AG10803 (cell line): ENCODE measurements at places on chromosomes 11 and 22.

GRCh38 chr11:62370743-62371440, 33.6 kb downstream of the ASRGL1 start:
- no peak for DNase-seq

DNA sequence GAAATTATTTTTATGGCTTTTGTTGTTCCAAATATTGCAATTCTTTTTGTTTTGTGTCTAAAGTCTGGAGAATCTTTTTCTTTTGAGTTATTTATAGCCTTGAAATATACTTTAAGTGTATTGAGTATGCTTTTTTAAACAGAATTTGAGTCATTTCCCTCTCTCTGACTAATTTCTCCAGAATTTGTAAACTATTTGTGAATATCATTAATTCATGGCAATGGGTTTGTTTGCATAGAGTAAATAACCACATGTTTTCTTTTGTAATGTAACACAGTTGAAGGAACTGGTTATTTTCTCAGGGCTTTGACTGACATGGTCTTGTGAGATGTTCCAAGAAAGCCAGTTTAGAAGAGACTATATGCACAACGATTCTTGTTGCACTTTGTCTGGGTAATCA, 30.9 kb upstream of the MPEG1 start:
- DNase-seq = no peak

DNA sequence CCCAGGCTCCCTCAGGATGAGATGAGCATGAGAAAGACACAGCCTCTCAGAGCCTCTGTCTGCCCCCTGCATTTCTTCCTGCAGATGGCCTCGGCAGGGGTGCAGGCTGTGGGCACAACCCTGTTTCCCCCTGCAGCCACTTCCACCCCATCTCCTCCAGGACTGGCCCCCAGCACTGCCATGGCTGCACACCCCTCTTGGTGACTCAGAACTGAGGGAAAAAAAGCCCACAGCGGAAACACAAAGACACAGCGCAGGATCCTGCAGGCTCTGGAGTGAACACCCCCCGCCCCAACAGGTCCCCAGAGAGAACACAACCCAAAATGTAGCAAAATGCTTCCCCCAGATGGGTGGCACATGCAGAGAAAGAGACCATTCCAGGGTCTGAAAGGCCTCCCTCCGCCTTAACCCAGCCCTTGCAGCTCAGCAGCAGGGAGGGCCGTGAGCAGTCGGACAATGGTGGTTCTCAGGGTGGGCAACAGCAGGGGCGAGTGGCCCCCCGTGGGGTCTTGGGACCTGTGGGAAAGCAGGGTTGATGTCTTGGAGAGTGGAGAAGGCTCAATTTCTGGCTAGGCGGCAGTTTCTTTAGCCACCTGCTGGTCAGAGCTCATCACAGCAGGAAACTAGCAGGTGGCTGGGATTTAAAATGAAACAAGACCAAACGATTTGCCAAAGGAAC, 8.0 kb downstream of the TUBGCP6 start:
- DNase-seq = no peak

- DNase-seq = peak; percentile 62
Measured at GRCh38 chr11:126132319-126132718, 69.7 kb upstream of the CDON start.

GRCh38 chr11:121572571-121573059, 119.8 kb upstream of the SORL1-AS1 start:
- DNase-seq = no peak

DNA sequence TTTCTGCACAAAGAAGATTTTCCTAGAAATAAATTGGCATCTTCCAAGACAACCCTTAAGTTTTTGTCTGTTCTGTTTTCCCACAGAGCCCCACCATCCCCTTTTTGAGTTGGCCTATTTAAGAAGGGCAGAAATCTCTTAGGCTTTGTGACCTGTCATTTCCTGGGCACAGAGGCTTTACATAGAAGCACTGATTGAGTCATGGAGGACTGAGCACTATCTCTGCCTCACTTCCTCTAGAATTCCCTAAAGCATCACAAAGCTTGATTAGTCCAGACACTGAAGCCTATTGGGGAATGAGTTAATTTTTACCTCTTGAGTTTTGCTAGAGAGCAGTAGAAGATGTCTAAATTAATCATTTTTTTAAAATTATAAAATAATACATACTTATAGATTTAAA, 25.4 kb downstream of the TRIM44 start:
- DNase-seq = peak; percentile 21
